ENCODE measurements at places on chromosomes 4 and X. TPM values are rescaled to one million over a fixed set of nuclear protein-coding genes. Genes with fewer than 3 reads are reported as not detected.

Gene IL13RA1
- total RNA-seq = 79.8 TPM

Gene FGF13
- total RNA-seq = 16.6 TPM

GRCh38 chrX:153828308-153828707 lies 2.0 kb downstream of the PDZD4 start:
- H3K4me1 ChIP-seq = no peaks in the 10 kb centered on the region
- H3K36me3 ChIP-seq = no peaks in the 10 kb centered on the region
- DNase-seq = no peak
- H3K27ac ChIP-seq = no peak overlapping the region

GRCh38 chrX:97252111-97252510 lies 368.4 kb downstream of the RPA4 start:
- no peak overlapping the region for H3K4me3 ChIP-seq
- DNase-seq = no peak
- no peak overlapping the region for H3K27ac ChIP-seq
- H3K36me3 ChIP-seq = no peaks in the 10 kb centered on the region
- H3K4me1 ChIP-seq = no peaks in the 10 kb centered on the region

- peaks cover 14% of the 10 kb centered on the region for H3K4me1 ChIP-seq
- DNase-seq = no peak
- H3K27ac ChIP-seq = no peak overlapping the region
- no peak overlapping the region for H3K4me3 ChIP-seq
- H3K36me3 ChIP-seq = no peaks in the 10 kb centered on the region
- no peaks in the 10 kb centered on the region for H3K27me3 ChIP-seq
These were observed 90.8 kb downstream of the GATB start for GRCh38 chr4:151669990-151670389.

GRCh38 chrX:18654875-18655836 lies 16.8 kb downstream of the RS1 start:
- H3K4me3 ChIP-seq = no peak overlapping the region
- no peaks in the 10 kb centered on the region for H3K4me1 ChIP-seq
- no peak overlapping the region for H3K27ac ChIP-seq
